ENCODE measurements at places on chromosomes 7 and 10.

DNA sequence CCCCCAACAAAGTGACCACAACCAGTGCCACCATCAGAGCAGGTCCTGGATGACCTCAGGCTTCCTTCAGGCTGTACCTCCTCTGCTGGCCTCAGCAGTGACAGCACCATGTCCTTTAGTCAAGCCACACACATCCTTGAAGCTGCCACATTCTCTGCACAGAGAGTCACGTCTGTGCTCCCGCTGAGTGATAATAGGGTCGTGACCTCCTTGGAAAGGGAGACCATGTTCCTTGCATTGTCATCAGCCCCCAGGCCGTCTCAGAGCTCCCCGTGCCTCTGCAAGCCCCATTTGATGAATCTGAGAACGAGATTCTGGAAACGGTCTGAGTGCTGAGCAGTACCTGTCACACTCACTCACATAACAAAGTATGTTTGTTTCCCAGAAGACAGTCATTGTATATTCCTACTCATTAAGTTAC is 106.5 kb upstream of the PRR15 start:
- no peak for DNase-seq

GRCh38 chr10:65033957-65034356 is 1512.8 kb downstream of the REEP3 start:
- DNase-seq, result no peak

GRCh38 chr7:6164491-6164890 is 107.9 kb downstream of the CYTH3 start:
- no peak for DNase-seq

- no peak for DNase-seq
Measured at GRCh38 chr7:159145490-159145855, 806 bp upstream of the VIPR2 start.

- DNase-seq, result no peak
Measured at GRCh38 chr7:12094365-12094921, 116.7 kb upstream of the TMEM106B start.

DNA sequence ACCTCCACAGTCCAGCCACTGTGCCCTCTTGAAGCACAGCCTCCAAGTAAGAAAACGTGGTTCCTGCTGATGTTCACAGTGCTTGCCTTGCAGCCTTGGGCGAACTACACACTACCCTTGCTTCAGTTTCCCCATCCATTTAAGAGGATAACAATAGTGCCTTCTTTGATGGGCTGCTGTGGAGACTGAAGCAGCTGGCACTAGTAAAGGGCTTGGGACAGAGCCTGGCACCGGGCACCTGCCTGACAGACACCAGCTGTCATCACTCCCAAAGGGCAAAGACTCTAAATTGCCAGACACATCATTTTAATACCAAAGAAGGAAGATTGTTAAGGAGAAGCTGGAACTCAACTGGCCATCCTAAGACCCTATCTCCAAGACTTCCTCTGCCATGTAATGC is 3.1 kb upstream of the C10orf90 start:
- no peak for DNase-seq

- DNase-seq, result no peak
Measured at GRCh38 chr7:130943336-130943901, 209.4 kb upstream of the KLF14 start.

- no peak for DNase-seq
Measured at GRCh38 chr7:122919643-122920181, 33.5 kb upstream of the CADPS2 start.

- no peak for DNase-seq
Measured at GRCh38 chr7:93877742-93878141, 12.8 kb downstream of the TFPI2 start.

GRCh38 chr7:138875794-138876193 is 77.8 kb upstream of the ATP6V0A4 start:
- DNase-seq, result peak; percentile 26

GRCh38 chr7:47543714-47544113 is 38.2 kb downstream of the TNS3 start:
- no peak for DNase-seq

DNA sequence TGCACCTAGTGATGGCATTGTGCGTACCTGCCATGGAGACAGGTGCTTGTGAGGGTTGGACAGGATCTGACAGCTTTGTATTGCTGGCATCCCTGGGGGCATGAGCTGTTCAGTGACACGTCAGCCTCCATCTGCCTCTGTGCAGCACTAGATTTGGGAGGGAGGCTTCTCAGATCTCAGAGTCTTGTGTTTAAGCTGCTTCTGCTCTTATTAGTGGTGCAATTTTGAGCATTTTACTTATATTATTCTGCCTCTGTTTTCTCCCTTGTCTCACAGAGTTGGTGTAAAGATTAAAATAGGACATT is 5.1 kb downstream of the ARHGAP22 start:
- no peak for DNase-seq

DNA sequence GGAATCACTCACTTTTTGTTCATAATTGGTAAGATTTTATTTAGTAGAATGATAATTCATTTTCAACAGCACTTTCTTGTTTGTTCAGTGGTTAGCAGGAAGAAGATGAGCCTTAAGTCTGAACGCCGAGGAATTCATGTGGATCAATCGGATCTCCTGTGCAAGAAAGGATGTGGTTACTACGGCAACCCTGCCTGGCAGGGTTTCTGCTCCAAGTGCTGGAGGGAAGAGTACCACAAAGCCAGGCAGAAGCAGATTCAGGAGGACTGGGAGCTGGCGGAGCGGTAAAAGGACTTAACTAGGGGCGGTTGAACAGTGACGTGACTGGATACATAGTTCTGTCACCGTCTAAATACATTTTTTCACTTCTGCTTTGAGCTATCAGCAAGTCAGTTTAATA is 31.3 kb downstream of the RABGEF1 start:
- no peak for DNase-seq

DNA sequence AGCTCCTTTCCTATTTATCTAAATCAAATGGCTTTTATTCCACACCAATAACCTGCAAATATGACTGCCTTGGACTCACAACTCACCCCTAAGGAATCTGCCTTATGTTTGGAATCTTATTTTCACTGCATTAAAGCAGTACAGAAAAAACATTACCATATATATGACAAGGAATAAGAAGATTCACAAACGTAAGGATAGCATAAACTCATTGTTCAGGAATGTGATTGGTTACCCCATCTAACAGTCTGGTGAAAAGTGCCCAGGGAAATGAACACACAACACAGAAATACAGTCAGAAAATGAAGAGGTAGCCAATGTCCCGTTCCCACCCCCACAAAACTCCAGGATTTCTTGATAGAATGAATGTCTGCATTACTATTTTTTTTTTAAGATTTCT is 2.0 kb downstream of the PPP3CB start:
- DNase-seq, result no peak

DNA sequence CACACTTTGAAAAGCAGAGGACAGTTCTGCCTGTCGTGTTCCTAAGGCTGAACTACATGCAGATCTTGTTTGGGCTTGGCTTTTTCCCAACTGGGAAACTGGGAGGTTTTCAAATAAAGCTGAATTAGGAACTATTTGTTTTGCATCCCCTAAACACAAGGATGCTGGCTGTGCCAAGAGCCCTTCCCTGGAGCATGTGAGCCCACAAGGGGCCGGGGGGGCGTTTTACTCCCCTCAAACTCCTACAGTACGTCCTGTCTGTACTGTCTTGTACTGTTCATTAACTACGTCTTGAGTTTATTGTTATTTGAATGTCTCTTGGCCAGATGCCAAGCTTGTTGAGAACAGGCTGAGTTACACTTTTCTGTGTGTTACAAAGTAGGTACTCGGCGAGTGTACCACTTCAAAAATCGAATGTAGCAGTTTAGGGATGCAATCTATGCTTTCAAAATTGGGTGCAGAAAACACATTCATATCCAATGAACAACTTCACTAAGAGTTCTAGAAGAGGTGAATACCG is 94.9 kb downstream of the GFRA1 start:
- DNase-seq, result no peak

DNA sequence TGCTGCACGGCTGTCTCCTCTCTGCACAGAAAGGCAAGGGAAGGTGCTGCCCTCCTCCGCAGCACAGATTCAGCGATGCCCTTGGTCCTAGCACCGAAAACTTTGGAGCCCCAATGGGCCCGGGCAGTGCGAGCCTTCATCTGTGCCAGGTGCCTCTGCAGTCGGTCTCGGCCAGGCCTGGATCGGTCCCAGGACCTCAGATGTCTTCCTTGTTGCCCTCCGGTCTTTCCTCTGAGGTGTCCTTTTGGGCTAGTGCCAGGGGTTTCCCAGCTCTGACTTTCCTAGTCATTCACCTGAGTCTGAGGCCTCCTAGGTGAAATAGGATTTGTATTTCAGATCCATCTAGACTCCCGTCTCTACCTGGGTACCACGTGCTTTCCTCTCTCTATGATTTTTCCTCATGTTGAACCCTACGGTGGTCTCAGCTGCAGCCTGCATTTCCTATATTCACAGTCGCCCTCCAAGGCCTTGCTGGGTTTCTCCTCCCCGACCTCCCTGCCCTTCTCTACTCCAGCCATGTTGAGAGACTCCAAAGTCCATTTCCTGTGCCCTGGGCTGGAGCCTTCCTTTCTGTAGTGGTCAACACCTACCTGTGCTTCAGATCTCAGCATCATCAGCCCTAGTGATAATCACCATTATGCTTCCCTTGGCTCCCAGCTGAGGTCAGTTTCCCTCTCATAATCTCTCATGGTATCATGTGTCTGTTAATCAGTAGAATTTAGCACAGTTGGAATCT is 92.0 kb upstream of the PRSS58 start:
- DNase-seq, result no peak

DNA sequence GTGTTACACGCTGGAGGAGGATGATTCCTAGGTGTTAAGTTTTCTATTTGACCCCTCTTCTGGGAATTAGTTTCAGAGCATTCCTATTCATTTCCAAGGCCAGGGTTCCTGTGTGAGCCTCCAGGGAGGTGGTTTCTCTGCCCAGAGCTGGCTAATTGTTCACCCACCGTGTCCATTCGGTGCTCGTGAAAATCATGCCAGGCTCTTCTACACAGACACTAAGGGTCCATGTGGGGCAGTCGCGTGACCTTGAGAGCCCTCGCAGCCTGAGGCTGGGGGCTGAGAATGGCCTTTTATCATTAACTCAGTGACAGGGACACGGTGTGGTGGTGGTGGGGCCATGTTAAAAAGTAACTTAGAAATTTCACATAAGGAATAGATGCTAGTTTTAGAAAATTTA is 83.7 kb downstream of the EMX2 start:
- DNase-seq, result no peak

- DNase-seq, result no peak
Measured at GRCh38 chr7:39624442-39624807, 1.1 kb downstream of the RALA start.

DNA sequence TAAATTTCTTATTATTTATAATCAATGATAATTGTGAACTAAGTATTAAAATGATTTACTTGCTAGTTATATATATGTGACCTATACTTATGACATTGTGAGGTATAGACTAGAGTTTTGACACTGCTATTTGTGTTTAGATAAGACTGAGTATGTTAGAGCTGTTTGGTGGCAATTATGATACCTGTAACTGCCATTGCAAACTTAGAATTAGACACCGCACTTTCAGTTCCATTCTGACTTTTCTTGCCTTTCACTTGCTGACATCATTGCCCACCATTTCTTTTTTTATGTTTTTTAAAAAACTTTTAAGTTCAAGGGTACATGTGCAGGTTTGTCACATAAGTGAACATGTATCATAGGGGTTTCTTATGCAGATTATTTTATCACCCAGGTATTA is 214.5 kb downstream of the MBL2 start:
- DNase-seq, result no peak

DNA sequence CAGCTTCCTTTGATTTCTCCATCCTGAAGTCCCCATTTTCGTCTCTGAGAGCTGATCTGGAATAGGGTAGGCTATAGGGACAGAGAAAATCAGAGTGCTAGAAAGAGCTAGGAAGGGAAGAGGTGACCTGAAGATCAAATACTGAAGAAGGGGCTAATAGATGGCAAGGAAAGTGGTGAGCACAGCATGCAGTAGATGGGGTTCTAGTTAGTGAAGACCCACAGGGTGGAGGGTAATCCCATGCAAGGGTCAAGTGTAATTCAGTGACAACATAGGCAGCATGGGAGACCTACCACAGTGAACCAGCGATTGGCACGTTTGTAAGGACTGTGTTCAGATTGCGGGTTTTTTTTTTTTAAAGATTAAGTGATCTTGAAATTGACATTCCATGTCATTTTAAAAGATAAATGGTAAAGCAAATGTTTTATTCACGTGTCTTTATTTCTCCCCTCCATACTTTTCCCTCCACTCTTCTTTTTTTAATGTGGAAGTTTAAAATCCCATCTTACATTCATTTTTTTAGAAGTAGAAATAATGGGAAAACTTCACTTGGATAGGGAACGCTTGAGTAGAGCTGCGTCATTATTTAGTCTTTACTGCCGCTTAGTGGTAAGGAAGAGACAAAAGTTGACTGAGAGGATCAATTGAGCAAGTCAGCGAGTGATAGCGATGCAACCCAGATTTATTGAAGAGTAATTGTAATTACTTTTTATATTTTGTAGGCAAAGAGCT is 21.0 kb upstream of the ABI1 start:
- no peak for DNase-seq

- DNase-seq, result no peak
Measured at GRCh38 chr10:796233-796632, 106.8 kb upstream of the DIP2C start.

DNA sequence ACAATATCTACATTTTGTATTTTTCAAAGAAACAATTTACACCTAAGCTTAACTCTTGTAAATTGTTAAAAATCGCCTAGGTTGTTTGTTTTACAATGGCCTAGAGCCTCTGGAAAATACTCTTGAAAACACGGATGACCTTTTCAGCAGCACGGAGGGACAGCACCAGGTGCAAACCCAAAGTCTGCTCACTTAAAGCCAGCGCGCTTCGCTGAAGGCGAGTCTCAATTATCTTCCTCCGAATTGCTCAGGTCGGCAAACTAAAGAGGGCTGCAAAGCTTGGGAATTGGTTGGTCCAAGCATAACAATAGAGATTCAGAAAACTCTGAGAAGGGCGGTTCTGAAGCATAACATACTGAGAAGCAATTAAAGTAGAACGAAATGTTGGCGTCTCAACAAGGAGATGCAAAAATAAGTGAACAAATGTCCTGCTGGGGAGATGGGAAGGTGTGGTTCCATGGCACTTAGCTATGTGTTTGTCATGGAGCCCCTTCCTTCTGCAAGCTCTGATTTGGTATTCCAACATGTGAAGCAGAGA is 139.9 kb upstream of the PITRM1 start:
- DNase-seq, result no peak

- no peak for DNase-seq
Measured at GRCh38 chr7:27107391-27108381, 5.2 kb upstream of the HOXA2 start.

DNA sequence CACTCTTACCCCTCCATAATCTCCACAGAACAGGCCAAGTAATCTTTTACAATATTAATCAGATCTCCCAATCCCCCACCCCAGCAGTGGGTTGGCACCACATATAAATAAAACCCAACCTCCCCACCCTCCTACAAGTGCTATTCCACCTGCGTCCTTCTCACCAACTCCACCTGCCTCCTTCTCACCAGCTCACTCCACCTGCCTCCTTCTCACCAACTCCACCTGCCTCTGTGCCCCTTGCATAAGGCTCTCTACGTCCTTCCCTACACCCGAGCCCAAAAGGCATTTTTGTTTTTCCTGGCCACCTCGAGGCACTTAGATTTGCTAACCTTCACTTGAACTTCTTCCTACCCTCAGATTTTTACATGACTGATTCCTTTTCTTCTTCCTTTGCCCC is 89.7 kb downstream of the ATE1 start:
- no peak for DNase-seq

GRCh38 chr7:74256491-74257408 is 2.6 kb upstream of the RFC2 start:
- DNase-seq, result no peak
